Endothelial cell of umbilical vein (primary cell): ENCODE measurements at places on chromosomes 11 and 22. TPM values are rescaled to one million over a fixed set of nuclear protein-coding genes. Genes with fewer than 3 reads are reported as not detected.

GRCh38 chr11:123561431-123561800, 93.0 kb downstream of the SCN3B start:
- no peak overlapping the region for H3K4me3 ChIP-seq
- peaks cover 9% of the 10 kb centered on the region for H3K27me3 ChIP-seq
- no peak for DNase-seq
- no peak overlapping the region for H3K27ac ChIP-seq
- no peaks in the 10 kb centered on the region for H3K36me3 ChIP-seq

DNA sequence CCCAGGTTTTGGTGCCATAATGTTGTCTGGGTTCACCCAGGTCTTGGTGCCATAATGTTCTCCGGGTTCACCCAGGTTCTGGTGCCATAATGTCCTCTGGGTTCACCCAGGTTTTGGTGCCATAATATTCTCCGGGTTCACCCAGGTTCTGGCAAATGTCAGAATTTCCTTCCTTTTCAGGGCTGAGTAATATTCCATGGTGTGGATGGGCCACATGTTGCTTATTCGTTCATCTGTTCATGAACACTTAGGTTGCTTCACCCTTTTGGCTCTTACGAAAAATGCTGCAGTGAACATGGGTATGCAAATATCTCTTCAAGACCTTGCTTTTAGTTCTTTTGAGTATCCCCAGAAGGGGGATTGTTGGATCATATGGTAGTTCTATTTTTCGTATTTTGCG, 15.1 kb upstream of the GRAMD4 start:
- no peak overlapping the region for H3K4me3 ChIP-seq
- H3K36me3 ChIP-seq: no peaks in the 10 kb centered on the region
- no peaks in the 10 kb centered on the region for H3K4me1 ChIP-seq
- no peak for DNase-seq
- H3K27ac ChIP-seq: no peak overlapping the region

DNA sequence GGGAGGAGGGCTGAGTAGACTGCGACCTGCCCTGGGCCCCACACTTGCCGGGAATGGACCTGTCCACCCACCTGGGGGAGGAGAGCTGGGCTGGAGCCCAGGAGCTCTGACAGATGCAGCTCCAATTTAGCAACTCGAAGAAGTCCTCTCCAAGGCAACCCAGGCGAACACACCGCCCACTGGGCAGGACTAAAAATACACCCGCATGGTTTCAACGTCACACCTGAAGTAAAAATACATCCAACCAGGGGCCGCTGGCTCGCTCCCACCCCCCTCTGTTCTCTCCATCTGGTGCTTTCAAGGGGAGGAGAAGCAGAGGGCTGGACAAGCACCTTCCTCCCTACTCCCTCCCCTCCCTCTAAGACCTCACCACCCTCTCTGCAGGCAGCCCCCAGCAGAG, 119.9 kb downstream of the FEZ1 start:
- no peaks in the 10 kb centered on the region for H3K36me3 ChIP-seq
- H3K27me3 ChIP-seq: peaks cover 4% of the 10 kb centered on the region
- DNase-seq: no peak
- no peak overlapping the region for H3K4me3 ChIP-seq

- H3K36me3 ChIP-seq: no peaks in the 10 kb centered on the region
- no peak for DNase-seq
- H3K27ac ChIP-seq: no peak overlapping the region
- H3K4me3 ChIP-seq: no peak overlapping the region
Observed at GRCh38 chr11:58926251-58926650, 13.0 kb upstream of the GLYATL1 start.

DNA sequence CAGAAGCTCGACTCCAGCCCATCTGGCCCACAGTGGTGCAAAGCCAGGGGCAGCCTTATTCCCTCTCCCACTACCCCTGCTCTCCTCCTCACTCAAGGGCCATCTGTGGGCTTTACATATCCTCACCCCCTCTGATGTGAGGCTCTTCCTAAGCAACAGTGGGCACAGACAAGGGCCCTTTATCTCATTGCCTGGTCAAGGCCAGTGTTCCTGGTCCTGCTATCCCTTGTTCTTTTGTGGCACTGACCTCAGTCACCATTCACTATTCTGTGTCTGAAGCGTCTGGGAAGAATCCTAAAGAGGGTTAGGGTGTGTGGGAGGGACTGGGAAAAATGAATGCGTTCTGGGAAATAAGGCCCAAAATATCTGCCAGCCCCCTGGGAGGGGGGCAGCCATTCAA, 7.3 kb downstream of the DNAL4 start:
- no peaks in the 10 kb centered on the region for H3K27me3 ChIP-seq
- no peaks in the 10 kb centered on the region for H3K36me3 ChIP-seq
- no peak for DNase-seq
- H3K4me3 ChIP-seq: no peak overlapping the region
- no peak overlapping the region for H3K27ac ChIP-seq

- H3K36me3 ChIP-seq: no peaks in the 10 kb centered on the region
- no peak overlapping the region for H3K27ac ChIP-seq
- H3K27me3 ChIP-seq: no peaks in the 10 kb centered on the region
- no peak overlapping the region for H3K4me3 ChIP-seq
- H3K4me1 ChIP-seq: no peaks in the 10 kb centered on the region
Observed at GRCh38 chr22:37448516-37449127, 21.3 kb upstream of the ELFN2 start.

GRCh38 chr11:34501949-34502348, 11.6 kb downstream of the ELF5 start:
- no peaks in the 10 kb centered on the region for H3K36me3 ChIP-seq
- DNase-seq: no peak
- H3K4me3 ChIP-seq: no peak overlapping the region
- no peaks in the 10 kb centered on the region for H3K27me3 ChIP-seq

CTSW gene
- not detected in 2 replicates for total RNA-seq

ART5 gene
- total RNA-seq: not detected in 2 replicates
